A549 (cell line): ENCODE measurements at places on chromosomes 2 and 18.

GRCh38 chr2:116411211-116411610 is 1403.3 kb upstream of the DDX18 start:
- DNase-seq, result no peak

DNA sequence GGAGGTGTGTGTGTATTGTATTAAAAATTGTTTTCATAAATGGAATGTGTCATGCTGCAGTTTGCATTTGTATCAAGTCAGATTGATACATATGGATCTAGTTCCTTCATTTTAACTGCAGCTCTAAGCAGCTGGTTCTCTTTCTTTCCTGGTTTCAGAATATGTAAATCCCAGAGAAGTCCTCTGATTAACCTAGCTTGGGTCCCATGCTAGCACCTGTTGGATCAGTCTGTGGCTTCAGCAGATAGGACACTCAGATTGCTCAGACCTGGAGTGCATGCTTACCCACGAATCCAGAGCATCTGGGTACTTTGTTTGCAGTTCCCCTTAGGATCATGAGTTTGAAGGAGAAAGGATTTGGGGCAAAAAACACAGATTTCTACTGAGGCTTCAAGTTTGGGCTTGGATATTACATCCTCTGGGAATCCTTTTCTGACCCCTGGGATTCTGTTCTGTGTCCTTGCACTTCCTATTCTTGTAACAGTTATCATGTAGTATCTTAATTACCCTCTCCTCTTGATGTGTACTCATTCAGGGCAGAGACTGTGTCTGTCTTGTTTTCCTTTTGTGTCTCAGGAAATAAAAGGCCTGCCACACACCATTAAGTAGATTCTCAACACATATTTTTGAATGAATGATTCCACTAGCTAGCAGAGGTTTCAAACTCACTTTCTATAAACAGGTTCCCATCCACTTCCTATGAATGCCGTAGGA is 142.1 kb downstream of the PHLPP1 start:
- no peak for DNase-seq

DNA sequence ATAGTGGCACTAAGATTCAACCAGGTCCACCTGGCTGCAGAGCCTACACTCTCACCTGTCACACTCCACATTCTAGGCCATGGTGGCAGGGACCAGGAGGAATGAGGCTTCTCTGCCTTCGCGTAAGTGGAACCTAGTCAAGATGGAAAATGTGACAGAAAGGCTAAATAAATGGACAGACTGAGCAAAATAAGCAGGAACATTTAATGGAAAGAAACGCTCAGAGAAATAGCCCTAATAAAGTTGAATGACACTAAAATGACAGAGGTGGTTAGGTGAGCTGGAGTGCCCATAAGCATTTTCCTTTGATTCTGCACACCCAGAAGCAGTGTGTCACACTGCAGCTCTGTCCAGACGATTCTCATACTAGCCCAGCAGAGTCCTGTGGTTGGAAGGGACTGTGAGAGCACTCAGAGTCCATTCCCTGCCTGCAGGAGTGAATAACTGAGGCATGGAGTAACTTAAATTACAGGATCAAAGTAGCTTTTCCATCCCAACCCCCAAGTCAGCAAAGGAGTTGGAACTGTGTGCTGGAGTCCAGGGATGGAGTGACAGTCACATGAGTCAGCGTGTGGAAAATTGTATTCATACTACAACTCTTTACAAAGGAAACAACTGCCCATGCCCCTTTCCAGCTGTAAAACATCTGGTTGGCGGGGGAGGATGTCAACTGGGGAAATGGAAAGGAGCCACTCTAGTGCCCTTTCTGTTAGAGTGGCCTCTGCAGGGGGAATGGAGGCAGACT is 105.4 kb upstream of the LGALSL start:
- DNase-seq, result no peak

DNA sequence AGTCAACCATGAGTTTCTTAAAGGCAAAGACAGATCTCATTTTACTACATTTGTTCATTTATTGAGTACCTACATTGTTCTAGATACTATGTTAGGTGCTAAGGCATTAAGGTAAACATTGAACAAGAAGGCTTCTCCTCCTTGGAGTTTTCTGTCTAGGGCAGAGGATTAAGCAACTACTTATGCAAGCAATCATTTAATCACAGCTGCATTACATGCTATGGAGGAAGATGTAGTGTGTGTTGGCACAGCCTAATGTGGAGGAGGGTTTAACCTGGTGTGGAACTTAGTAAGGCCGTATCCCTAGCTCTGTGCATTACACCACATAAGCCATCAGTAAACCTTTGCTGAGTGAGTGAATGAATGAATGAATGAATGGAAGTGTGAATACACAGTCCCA is 106.5 kb upstream of the MAP3K20 start:
- no peak for DNase-seq
